ENCODE measurements at places on chromosomes 5 and 9. TPM values are rescaled to one million over a fixed set of nuclear protein-coding genes. Genes with fewer than 3 reads are reported as not detected.
A peak's percentile ranks its signal among the peaks of the same experiment; 100 is the strongest.

DNA sequence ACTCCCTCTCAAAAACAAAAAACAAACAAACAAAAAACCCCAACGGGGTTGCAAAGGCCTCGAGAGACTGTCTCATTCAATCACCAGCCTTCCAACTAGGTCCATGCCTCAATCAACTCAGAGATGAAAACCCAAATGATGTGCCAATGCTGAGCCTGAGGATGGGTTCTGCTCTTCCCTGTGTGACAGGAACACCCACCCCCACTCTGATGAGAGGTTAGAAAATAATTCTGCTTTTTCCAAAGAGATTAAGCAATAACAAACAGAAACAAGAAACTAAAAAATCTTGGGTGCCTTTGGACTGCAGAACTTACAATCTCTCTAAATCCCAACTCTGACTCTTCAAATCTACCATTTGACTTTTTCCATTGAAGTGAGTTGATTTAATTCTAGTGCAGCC is 25.5 kb upstream of the FBP1 start:
- no peak for DNase-seq

DNA sequence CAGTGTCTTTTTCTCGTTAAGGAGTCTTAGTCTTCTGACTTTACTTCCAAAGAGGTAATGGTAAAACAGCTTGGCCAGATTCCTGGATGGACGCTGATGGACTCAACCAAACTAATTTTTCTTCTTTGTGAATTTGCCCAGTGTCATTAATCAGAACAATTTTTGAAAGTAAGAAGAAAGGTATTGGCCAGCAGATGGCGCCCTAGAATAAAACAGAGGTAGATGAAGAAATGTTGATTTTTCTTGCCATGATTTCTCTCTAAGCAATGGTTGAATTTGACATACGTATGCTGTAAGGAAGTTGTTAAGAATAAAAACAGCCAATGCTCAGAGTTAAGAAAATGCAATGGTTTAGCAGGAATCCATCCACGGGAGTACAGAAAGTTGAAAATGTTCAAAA is 500.0 kb downstream of the DIRAS2 start:
- peak; percentile 57 for DNase-seq

- no peak for DNase-seq
Observed at GRCh38 chr5:1037123-1037670, 28.6 kb downstream of the NKD2 start.

GRCh38 chr9:128175726-128176125 is 15.6 kb downstream of the CIZ1 start:
- DNase-seq, result no peak

DNA sequence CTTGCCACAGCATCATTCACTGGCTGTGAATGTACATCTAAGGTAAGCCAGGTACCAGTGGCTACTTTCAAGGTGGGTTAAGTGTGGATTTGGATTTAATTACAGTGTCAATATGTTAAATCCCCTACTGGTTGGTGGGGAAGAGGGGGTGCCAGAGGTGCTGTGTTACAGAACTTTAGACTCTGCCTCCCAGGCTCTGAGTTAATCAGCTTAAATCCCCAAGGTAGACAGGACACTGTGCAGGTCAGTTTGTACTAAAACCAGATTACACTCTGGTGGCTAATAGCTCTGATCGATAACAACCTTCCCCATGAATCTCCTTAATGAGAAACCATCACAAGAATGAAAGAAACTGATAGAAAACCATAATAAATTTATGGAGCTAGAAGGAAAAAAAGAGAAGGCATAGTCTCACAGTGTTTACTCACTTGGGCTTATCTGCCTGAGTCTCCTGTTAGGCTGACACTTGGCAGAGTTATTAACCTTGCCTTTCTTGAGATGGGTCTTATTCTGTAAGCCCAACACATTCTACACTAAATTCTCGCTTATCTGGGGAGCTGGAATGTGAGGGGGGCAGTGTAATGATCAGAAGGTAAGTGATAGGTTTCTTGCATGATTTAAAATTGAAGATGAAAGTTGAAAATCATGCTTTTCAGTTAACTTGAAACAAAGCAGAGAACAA is 106.8 kb downstream of the LMNB1 start:
- no peak for DNase-seq

- no peak for DNase-seq
Observed at GRCh38 chr5:180114304-180115003, 42.9 kb upstream of the RNF130 start.

GRCh38 chr5:132054697-132055440 is 5.6 kb upstream of the IL3 start:
- no peak for DNase-seq

GRCh38 chr5:113378959-113379541 is 55.7 kb downstream of the TSSK1B start:
- DNase-seq, result peak; percentile 27

GRCh38 chr9:78001946-78002731 is 29.5 kb downstream of the GNAQ start:
- DNase-seq, result no peak

PCDHB12 gene
- not detected for total RNA-seq

- no peak for DNase-seq
Observed at GRCh38 chr5:140072812-140073211, 29.7 kb upstream of the NRG2 start.

GRCh38 chr5:4513381-4513780 is 626.7 kb upstream of the ADAMTS16 start:
- no peak for DNase-seq

GRCh38 chr5:81212211-81212751 is 20.8 kb upstream of the CKMT2 start:
- no peak for DNase-seq

DNA sequence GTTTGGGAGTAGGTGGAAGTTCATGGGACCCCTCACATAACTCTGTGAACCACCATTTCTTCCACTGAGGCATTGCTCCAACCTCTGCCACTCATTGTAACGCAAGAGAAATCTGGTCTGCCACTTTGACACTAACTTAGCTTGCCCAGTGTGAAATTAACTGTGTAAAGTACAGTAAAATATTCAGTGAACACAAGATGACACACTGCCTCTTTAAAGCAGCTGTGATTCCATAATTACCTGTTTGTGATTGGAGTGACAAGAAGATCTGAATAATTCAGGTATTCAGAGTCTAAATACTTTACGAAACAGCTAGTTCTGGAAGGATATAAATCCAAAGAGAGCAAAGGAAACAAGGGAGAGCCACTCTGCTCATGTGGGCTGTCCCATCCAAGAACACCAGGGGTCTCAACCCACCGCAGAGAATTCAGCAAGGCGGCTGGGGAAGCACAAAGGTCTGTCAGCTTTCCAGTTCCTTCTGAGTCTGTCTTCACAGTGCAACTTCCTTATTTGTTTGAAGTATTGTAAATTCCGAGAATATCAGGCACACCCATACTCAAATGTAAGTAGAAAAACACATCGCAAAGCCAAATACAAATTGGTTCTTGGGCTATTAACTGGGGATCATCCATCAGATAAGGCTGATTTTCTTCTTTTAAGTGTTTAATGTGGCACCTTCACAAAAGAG is 86.9 kb downstream of the GNAQ start:
- peak; percentile 13 for DNase-seq

SPAG8 gene
- total RNA-seq, result 6.3 TPM

DNA sequence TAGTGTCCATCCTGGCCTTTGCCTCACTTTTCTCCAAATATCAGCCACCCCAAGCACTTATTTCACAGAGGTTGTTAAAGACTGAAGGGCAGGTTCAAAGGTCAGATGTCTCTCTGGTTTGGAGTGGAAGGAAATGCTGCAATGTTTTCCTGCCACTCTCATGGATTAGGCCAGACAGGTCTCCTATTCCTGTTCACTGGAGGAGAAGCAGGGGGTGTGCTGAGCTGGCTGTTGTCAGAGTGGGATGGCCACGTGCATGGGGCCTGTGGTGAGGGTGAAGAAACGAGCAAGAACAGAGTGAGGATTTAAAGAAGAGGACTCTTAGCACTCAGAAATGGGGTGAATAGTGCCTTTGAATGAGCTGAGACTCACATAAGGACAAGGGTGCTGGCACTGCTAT is 6.7 kb downstream of the TMEM8B start:
- DNase-seq, result no peak

GRCh38 chr5:17037751-17038150 is 101.7 kb upstream of the MYO10 start:
- no peak for DNase-seq

- no peak for DNase-seq
Observed at GRCh38 chr5:180699042-180699441, 40.8 kb downstream of the OR2Y1 start.

BTNL8 gene
- total RNA-seq, result not detected

DNA sequence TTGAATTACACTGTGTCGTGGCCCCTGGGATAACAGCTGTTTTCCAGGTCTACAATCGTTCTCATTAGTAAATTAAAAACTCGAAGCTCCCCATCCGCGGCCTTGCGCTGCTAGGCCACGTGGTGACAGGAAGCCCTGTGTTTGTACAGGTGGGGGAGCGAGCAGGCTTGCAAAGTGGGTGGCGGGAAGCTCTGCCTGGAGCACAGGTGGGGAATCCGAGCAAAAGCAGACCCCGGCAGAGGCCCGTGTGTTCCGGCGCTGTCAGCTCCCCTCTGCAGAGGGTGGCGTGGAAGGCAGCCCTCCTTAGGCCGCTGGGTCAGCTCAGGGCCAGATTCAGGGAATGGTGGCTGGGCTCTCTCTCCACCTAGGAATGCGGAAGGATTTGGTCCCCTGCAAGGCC is 59.5 kb upstream of the ERCC6L2 start:
- no peak for DNase-seq

OLFML2A gene
- 0.18 TPM for total RNA-seq

DNA sequence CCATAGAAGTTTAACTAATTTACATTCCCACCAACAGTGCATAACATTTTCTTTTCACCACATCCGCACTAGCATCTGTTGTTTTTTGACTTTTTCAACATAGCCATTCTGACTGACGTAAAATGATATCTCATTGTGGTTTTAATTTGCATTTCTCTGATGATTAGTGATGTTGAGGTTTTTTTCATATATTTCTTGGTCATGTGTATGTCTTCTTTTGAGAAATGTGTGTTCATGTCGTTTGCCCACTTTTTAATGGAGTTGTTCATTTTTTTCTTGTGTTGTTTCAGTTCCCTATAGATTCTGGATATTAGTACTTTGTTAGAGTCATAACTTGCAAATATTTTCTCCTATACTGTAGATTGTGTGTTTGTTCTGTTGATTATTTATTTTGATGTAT is 163.4 kb downstream of the FER start:
- no peak for DNase-seq

MIER3 gene
- total RNA-seq, result 25.1 TPM

- no peak for DNase-seq
Observed at GRCh38 chr9:84174486-84174885, 166.1 kb downstream of the SLC28A3 start.

WDR38 gene
- not detected for total RNA-seq

DNA sequence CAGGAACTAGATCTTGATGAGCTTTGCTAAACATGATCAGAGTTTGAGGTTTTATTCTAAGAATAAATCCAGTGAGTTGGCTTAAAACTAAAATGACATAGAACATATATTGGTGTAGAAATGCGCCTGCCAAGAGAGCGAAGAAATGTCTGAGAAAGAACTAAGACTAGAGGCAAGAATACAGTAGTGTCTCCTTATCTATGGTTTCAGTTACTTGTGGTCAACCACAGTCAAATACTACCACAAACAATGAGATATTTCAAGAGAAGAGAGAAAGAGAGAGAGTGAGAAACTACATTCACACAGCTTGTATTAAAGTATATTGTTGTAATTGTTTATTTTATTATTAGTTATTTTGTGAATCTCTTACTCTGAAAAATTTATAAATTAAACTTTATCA is 254.4 kb upstream of the CDH10 start:
- DNase-seq, result no peak

SLF1 gene
- total RNA-seq, result 13.1 TPM

DNA sequence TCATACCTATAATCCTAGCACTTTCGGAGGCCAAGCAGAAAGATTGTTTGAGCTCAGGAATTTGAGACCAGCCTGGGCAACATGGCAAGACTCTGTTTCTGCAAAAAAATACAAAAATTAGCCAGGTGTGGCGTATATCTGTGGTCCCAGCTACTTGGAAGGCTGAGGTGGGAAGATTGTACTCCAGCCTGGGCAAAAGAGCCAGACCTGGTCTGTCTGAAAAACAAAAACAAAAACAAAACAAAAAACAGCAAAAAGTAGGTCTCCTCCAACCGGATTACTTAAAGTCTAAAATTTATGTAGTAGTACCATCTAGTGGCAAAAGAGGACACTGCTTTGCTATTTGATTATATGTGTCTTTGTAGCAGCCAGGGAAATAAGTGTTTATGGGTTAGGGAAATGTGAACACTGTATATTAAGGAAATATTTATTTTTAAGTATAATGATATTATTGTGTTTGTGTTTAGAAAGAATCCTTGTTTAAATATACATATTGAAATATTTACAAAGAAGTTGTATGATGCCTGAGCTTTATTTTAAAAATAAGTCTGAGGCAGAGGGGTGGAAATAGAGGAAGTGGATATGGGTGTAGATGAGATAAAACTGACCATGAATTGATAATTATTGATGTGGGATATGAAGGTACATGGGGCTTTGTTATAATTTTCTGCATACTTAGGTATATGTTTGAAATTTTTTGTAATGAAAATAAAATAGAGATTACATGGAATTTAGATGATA is 20.0 kb downstream of the APC start:
- peak; percentile 15 for DNase-seq

DNA sequence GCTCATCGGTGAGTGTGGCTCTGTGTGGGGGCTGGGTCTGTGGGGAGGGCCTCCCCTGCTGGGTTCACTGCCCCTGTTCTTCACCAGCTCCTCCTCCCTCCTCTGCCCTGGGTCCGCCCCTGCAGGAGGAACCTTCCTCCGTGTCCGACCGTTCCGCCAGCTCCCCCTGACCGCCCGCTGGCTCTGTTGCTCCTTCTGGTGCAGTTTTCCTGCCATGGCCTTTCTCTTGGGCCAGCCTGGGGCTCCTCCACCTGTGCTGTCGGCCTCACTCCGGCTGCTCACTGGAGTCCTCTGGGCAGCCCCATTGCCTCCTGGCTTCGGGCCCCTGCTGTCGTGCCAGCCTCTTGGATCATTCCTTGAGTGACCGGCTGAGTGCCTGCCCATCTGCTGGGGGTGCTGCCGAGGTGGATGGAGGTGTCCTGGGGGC is 12.3 kb downstream of the RNU6ATAC start:
- DNase-seq, result no peak

GRCh38 chr9:92171822-92172221 is 56.6 kb upstream of the SPTLC1 start:
- DNase-seq, result no peak

DNA sequence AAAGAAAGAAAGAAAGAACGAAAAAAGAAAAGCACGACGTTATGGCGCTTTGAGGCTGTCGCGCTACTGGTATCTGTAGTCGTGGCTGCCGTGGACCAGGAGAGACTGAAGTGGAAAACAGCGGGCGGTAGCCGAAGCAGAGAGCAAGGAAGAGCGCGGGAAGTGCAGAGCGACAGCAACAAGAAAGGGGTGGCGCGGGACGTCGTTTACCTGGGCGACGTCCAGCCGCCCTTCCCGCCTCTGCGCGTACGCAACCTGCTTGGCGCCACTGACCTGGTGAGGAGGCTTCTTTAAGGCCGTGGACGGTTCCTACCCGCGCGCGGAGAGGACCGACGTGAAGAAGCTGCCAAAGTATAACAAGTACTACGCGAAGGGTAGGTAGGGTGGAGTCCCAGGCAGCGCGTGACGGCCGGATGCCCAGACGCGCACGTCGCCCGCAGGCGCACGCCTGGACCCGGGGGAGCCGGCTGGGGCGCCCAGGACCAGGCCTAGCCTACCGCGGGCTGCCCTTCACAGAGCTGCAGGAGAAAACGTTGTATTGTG is 15.4 kb downstream of the CCL28 start:
- DNase-seq, result peak; percentile 64

GRCh38 chr5:138873466-138874221 is 1.5 kb downstream of the LRRTM2 start:
- DNase-seq, result no peak

GRCh38 chr5:138610918-138611677 is 35.9 kb upstream of the HSPA9 start:
- DNase-seq, result peak; percentile 3

FOXI1 gene
- not detected for total RNA-seq

ABCA2 gene
- total RNA-seq, result 77.6 TPM

IDNK gene
- total RNA-seq, result 7.0 TPM

Data from T-cell (primary cell).